ENCODE measurements at places on chromosomes 6 and 20.

DNA sequence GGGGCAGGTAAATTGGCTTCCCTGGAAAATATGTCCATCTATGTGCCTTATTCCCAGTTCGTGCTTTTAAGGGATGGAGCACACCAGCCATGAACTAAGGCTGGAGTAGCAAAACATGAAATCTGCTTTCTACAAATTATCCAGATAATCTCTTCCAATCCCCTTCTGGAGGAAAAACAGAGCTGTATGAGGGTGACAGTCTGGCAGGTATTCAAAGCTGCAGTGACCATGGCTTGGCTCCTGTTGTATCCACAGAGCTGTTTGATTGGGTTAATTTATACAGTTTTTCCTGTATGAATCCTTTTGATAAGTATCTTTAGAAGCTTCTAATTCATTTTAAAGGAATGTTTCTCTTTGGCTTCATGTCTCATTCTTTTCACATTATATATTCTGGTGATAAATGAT, 144.4 kb downstream of the AIG1 start:
- DNase-seq, result no peak

DNA sequence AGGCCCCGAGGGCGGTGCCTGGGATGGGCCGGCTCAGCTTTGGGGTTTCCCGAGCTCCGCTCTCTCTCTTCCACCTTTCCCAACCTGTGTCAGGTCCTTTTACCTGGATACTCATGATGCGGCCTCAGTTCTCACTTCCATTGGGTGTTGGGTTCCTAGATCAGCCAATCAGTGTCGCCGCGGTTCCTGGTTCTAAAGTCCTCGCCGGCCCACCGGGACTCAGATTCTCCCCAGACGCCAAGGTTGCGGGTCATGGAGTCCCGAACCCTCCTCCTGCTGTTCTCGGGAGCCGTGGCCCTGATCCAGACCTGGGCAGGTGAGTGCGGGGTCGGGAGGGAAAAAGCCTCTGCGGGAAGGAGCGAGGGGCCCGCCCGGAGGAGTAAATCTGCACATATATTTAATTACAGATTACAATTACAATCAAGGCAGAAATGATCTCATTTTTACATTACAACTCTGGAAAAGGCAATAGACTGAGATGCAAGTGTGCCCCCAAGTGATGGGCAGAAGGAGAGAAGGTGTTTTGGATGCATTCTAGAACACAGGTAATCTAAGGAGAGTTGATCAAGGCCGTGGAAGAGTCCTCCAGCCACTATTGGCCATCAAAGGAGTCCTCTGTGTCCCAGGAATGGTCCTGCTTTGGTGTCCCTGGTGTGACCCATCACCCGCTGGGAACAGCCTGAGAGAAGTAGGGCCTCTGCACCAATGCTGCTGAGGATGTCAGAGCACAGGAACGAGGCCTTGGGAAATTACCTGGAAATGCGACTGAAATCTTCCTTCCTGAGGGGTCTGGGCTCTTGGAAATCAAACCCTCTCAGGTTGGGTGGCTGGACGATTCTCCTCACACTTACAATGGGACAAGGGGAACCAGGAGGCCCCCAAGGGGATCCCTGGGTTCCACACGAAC, 34.7 kb upstream of the MICB start:
- DNase-seq, result peak; percentile 70

- DNase-seq, result peak; percentile 69
Measured at GRCh38 chr6:73388800-73389512, 5.7 kb upstream of the DDX43 start.

DNA sequence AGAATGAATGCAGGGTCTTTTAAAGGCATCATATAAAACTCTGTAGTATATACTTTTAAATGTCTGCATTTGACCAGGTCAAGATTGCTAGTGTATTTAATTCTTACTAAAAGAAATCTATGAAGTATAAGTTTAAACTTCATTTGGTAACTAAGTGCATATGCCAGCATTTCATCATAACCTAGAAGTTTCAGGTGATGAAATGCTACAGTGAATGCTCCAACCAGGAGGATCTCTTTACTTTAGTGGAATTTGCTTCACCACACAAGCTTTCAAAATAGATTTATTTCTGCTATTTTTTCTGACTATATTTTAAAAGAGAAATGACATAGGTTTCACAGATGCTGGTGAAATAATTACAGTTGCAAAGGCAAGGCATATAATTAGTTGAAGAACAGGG, 141.9 kb downstream of the HIVEP2 start:
- no peak for DNase-seq

- DNase-seq, result no peak
Measured at GRCh38 chr20:19855416-19855815, 97.4 kb downstream of the RIN2 start.

DNA sequence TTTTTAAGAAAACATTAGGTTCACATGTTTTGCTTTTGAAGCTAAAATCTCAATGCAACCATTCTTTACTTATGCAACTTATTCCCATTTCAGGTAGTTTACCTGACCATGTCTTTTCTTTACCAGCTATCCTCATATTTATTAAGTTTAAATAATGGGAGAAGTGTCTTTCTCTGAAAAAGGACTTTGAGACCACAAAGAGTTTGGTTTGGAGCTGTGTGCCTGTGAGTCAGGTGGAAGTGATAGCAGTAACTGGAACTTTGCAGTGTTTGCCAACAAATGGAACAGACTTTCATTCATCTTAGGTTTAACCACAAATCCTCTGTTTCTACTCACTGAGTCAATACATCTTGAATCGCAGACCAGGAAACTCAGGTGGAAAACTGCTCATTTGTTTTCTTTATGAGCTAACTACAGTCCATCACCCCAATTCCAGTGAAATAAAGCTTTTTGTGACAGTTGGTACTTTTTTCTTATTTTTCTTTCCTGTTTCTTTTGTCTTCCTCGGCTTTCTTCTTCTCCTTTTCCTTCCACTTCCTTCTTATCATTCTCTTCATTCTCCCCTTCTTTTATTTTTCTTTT, 148.3 kb upstream of the RIN2 start:
- DNase-seq, result no peak

DNA sequence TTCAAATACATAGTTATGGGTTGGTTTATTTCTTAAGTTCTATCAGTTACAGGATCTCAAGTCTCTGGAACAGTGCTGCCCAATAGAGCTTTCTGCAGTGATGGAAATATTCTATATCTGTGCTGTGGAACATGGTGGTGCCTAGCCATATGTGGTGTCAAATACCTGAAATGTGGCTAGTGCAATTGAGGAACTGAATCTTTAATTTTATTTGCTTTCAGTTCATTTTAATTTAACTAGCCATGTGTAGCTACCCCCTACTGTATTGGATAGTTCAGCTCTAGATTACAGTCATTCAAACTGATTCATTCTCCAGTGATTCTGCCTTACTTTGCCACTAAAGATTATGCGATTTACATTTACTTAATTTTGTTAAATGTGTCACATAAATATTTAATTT, 503.2 kb downstream of the CDKAL1 start:
- no peak for DNase-seq

- DNase-seq, result no peak
Measured at GRCh38 chr6:26411751-26412150, 9.7 kb downstream of the BTN3A1 start.

DNA sequence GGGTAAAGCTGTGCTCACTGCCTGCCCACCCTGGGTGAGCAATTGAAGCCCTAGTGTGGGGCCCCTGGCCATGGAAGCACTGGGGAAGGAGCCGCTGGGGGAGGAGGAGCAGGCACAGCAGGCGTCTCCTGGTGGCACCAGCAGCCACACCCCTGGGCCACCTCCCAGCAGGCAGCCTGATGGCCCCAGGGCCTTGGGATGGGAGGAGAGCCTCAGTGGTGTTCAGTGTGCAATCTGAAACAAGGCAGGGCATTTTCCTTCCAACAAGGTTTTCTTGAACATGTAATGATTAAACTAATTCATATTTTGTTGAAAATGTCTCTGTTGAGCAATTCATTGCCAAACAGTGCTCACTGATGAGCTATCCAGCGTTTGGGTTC, 151.0 kb downstream of the ZDHHC14 start:
- DNase-seq, result no peak

DNA sequence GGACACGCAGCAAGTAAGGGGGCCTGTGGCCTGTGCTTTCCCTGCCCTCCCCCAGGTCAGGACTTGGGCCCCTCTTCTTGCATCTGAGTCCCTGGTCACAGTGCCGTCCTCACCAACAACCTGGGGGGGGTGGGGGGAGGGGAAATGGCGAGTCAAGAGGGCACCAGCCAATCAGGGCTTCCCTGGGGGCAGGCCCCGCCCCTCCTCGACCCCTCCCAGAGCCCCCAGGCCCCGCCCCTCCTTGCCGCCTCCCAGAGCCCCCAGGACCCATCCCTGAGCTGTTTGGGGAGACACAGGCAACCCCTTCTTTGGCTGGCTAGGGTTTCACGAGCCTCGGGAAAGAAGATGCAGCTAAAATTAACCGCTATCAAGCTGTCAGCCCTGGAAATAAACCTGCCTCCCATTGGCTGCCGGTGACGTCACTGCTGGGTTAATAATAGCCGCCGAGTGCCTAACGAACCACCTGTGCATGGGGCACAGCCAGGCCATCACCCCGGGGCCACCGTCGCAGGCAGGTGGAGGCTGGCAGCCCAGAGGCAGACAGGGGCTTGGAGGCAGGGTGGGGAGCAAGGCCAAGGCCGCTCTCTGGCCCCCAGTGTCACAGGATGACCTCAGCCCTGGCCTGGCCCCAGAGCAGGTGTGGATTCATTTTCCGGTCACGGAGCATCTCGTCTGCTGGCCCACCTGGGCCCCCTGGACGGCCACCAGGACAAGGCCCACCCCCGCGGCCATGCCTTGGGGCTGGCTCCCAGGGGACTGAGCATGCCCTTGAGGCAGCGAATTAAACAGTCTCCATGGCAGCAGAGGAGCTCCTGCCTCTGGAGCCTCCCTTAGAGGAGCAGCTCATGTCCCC, 3.2 kb upstream of the EEF1A2 start:
- DNase-seq, result peak; percentile 75

DNA sequence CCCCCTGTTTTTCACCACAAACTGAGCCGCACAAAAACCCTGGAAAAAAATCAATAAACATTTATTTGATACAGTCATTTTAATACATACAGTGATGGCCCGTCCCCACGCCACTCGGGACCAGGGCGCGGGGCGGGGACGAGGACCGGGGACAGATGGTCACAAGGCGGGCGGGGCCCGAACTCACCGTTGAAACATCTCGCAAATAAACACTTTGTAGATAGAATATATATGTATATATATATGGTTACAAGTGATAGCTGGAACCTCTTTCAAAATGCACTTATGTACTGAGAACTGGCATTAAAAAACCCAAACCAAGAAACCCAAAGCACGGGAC, 418 bp upstream of the UCKL1 start:
- DNase-seq, result no peak

DNA sequence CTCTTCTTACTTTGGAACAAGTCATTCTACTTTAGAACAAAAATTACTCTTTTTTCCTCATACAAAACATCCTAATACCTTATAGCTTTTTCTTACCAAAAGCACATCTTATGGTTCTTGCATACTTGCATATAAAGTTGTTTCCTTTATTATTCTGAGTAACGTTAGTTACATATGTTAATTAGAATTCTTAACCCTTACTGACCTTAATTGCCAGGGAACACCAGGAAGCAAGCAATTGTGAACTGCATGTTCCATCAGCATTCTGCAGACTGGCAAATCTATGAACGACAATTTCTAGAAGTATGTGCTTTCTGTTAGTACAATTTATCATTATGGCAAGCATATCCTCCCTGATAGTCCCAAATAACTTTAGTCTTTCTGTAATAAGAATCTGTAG, 831.0 kb downstream of the C6orf118 start:
- no peak for DNase-seq

- no peak for DNase-seq
Measured at GRCh38 chr20:5046656-5047339, 45.5 kb upstream of the SLC23A2 start.

- DNase-seq, result peak; percentile 29
Measured at GRCh38 chr6:117555882-117556498, 46.3 kb downstream of the GOPC start.

DNA sequence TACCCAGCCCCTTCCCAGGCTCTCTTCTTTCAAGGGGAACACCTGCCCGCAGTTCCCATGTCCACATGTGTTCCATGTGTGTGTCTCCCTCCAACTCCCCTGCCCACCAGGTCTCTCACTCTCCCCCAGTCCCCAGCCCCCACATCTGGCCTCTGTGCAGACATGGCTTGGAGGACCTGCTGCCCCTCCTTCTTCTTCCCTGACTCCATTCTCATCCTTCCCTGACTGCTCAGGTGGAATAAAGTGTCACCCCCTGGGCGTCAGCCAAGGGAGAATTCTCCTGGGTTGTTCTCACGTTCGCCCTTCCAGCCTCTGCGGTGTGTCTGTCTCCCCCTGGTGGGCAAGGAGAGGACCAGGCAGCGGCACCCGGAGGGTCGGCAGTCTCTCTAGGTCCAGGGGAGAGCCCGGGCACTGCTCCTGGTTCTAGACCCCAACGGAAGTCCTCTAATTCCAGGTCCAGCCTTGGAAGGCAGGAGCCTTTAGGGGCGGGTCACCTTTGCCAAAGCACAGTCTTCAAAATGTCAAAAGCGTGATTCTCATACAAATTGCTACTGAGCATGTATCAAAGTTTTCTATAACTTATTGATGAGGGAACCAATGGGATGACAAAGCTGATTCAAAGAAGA, 50.5 kb downstream of the EBF4 start:
- peak; percentile 81 for DNase-seq

GRCh38 chr6:138239774-138240173, 21.5 kb upstream of the PBOV1 start:
- no peak for DNase-seq

- DNase-seq, result no peak
Measured at GRCh38 chr6:3394671-3395070, 62.2 kb downstream of the SLC22A23 start.

- no peak for DNase-seq
Measured at GRCh38 chr20:64116016-64116415, 8.7 kb upstream of the NPBWR2 start.

GRCh38 chr6:13303668-13304017, 24.7 kb downstream of the TBC1D7 start:
- no peak for DNase-seq

- DNase-seq, result no peak
Measured at GRCh38 chr20:6680441-6680840, 87.0 kb upstream of the BMP2 start.

DNA sequence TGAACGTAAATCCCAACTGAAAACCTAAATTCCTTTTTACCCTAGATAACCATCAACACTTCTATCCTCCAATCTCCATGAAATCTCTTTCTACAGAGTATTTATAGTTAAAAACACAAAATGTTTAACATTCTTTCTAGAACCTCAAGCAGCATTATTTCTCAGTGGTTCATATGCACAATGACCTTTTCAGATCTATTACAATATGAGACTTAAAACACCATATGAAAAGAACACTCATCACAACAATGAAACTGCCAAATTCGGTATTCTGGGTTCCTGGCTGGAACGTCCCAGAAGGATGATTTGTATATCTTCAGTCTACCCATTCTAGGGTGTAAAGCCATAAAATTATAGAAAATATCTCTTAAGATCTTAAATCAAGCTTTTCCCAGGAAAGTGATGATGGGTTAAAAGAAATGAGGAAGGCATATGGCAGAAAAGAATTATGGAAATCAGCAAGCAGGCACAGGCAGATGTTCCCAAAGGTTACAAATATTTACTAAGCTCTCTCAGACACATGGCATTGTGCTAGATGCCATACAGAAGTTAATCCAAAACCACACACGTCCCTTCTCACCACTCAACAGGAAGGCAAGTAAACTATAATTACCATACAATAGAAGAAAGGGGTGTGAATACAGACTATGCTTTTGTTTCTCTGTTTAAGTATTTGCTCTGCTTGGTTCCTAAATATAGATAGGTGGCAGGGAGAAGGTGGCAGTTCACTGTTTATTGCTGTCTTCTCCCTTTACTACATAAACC, 118.0 kb downstream of the CHD6 start:
- no peak for DNase-seq
